Calu3 (cell line): ENCODE measurements at places on chromosomes 1 and 21. TPM values are rescaled to one million over a fixed set of nuclear protein-coding genes. Genes with fewer than 3 reads are reported as not detected.
A peak's percentile ranks its signal among the peaks of the same experiment; 100 is the strongest.

Gene TIAM1
- total RNA-seq: 15.2 and 18.2 TPM in 2 replicates

DNA sequence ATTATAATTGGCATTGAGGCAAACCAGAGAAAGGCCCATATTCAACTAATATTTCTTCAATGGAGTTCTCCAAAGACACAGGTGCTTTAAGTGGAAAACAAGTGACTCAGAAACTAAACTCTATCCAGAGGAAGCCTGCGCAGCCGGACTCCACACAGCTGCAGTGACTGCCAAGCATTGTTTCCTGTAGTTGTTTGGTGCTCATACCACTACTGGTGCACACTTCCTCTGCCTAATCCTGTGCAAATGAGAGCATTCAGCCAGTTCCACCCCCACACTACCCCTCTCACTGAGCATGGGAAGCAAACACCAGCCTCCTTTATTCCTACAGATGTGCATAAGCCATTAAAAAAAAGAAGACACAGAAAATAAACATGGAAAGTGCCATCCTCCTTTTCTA, 102.9 kb downstream of the VAV3 start:
- peaks cover 52% of the 10 kb centered on the region for H3K27me3 ChIP-seq
- DNase-seq: no peak
- no peaks in the 10 kb centered on the region for H3K4me1 ChIP-seq
- no peak overlapping the region for H3K27ac ChIP-seq
- no peak overlapping the region for H3K4me3 ChIP-seq

DNA sequence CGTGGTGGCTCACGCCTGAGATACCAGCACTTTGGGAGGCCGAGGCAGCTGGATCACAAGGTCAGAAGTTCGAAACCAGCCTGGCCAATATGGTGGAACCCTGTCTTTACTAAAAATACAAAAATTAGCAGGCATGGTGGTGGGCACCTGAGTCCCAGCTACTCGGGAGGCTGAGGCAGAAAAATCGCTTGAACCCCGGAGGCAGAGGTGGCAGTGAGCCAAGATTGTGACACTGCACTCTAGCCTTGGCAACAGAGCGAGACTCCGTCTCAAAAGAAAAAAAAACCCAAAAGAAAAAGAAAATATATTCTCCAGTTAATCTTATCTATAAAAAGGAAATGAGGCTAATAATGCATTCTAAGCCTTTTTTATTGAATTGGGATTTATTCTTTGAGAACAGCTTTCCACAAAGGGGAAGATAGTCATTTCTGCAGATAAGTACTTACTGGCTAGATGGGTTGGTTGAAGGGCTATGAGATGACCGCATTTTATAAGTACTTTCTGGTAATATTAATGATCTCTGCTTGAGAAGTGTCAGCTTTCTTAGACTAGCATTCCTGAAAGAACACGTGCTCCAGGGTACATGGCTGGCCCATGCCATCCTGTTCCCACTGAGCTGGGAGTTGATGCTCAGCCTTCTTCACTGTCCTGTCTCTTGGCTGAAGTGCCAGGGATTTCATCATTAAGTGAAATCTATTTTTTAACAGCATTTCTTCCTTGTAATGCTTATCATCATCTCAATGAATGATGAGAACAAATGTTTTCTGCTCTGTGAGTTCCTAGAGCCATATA, 57.9 kb downstream of the SASS6 start:
- no peak overlapping the region for H3K27ac ChIP-seq
- H3K27me3 ChIP-seq: no peaks in the 10 kb centered on the region
- DNase-seq: no peak
- no peaks in the 10 kb centered on the region for H3K4me1 ChIP-seq
- H3K4me3 ChIP-seq: no peak overlapping the region

DNA sequence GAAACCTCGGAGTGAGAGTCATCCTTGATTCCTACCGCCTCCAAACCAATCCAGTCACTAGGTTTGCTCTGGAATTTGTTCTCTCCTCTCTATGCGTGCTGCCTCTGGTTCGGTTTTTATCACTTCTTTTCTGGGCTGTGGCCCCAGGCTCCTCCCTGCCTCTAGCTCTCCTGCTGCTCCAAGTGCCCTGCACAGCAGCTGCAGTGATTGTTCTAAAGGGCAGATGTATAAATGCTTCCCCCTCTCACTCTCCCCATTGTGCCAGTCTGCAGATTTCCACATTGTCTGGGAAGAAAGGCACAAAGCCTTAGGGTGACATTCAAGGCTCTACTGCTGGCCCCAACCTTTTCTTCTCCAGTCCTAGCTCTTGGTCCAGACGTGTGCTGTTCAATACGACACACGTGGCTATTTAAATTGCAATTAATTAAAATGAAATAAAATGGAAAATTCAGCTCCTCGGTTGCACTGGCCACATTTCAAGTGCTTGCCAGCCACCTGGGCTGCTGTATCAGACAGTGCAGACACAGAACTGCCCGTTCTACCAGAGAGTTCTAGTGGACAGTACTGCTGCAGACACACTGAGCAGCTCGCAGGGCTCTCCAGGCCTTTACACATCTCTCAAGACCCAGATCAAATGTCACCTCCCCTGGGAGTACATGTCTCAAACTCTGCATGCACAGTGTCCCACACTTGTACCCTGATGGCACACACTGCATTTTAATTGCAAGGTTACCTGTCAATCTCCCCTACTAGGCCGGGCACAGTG, 12.4 kb downstream of the TRIM62 start:
- H3K27ac ChIP-seq: no peak overlapping the region
- no peaks in the 10 kb centered on the region for H3K36me3 ChIP-seq
- no peaks in the 10 kb centered on the region for H3K4me1 ChIP-seq
- H3K4me3 ChIP-seq: no peak overlapping the region
- H3K27me3 ChIP-seq: no peaks in the 10 kb centered on the region
- DNase-seq: no peak

DNA sequence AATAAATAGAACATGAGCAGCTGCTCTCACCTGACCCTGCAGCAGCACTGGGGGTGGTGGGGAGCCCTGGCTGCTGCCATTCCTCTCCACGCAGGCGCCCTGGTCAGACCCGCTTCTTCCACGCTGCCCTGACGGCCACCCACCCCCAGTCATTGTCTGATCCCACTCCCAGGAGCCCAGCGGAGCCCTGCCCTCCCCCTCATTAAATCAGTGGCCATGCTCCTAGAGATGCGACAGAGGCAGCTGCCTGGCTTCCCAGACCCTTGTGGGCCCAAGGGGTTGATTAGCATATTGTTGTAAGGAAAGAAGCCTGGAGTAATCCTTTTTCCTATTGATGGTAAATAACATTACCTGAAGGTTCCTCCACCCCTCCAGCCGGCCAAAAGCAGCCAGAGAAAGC, 301.5 kb downstream of the RRAGC start:
- DNase-seq: no peak
- H3K4me3 ChIP-seq: no peak overlapping the region
- H3K27me3 ChIP-seq: peaks cover 100% of the 10 kb centered on the region
- H3K36me3 ChIP-seq: no peaks in the 10 kb centered on the region
- H3K27ac ChIP-seq: no peak overlapping the region
- H3K4me1 ChIP-seq: no peaks in the 10 kb centered on the region

Gene KRTAP11-1
- total RNA-seq: not detected in 2 replicates

Gene PADI1
- 2.3 and 4.5 TPM in 2 replicates for total RNA-seq

DNA sequence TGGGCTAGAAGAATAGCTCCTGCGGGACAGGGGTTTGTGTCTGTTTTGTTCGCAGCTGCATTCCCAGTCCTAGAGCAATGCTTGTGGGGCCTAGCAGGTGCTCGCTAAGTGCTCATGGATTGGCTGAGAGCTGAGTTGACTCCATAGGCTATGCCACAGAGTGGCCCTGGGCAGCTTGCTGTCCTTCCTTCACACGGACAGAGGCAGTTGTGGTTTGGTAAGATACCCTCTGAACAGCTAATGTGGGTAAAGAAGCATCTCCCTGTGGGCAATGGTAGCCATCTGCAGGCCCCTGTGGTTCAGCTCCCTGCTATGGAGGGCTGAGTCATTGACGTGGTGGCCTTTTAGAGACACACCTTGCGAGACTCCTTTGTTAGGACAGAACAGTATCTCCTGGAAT, 23.5 kb upstream of the LBR start:
- peaks cover 80% of the 10 kb centered on the region for H3K4me1 ChIP-seq
- no peaks in the 10 kb centered on the region for H3K27me3 ChIP-seq
- peak overlapping the region; percentile 66 for H3K27ac ChIP-seq
- H3K4me3 ChIP-seq: no peak overlapping the region
- peaks cover 36% of the 10 kb centered on the region for H3K36me3 ChIP-seq

GRCh38 chr1:155648207-155649147, 38.5 kb downstream of the MSTO1 start:
- H3K27me3 ChIP-seq: no peaks in the 10 kb centered on the region
- peaks cover 19% of the 10 kb centered on the region for H3K36me3 ChIP-seq
- H3K4me1 ChIP-seq: peaks cover 45% of the 10 kb centered on the region
- H3K4me3 ChIP-seq: peak overlapping the region; percentile 78
- DNase-seq: peak; percentile 63

Gene DISP1
- 2.9 and 4.2 TPM in 2 replicates for total RNA-seq

- H3K4me3 ChIP-seq: no peak overlapping the region
- DNase-seq: peak; percentile 56
- peaks cover 17% of the 10 kb centered on the region for H3K4me1 ChIP-seq
- no peaks in the 10 kb centered on the region for H3K36me3 ChIP-seq
Measured at GRCh38 chr21:17441370-17441769, 71.5 kb upstream of the CXADR start.

DNA sequence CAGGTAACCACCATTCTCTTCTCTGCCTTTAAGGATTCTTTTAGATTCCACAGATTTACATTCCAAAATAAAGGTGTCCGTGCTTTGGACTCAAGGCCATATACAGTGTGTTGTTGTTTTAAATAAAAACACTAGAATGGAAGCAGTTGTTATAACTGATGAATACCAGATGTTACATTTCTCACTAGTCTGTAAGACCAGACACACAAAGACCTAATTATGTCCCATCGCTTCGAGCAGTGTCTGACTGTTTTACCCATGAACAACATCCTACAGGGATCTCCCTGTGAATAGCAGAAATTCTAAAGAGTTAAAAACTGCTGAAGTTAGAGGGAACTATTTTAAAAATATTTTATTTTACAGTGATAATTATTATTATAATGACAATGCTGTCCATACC, 574.7 kb upstream of the ZP4 start:
- H3K27ac ChIP-seq: no peak overlapping the region
- H3K4me3 ChIP-seq: no peak overlapping the region
- DNase-seq: no peak
- H3K4me1 ChIP-seq: peaks cover 7% of the 10 kb centered on the region
- no peaks in the 10 kb centered on the region for H3K36me3 ChIP-seq

GRCh38 chr1:17561561-17561985, 22.1 kb downstream of the ARHGEF10L start:
- H3K4me1 ChIP-seq: peaks cover 55% of the 10 kb centered on the region
- peak; percentile 32 for DNase-seq
- peak overlapping the region; percentile 7 for H3K4me3 ChIP-seq
- H3K36me3 ChIP-seq: peaks cover 16% of the 10 kb centered on the region

DNA sequence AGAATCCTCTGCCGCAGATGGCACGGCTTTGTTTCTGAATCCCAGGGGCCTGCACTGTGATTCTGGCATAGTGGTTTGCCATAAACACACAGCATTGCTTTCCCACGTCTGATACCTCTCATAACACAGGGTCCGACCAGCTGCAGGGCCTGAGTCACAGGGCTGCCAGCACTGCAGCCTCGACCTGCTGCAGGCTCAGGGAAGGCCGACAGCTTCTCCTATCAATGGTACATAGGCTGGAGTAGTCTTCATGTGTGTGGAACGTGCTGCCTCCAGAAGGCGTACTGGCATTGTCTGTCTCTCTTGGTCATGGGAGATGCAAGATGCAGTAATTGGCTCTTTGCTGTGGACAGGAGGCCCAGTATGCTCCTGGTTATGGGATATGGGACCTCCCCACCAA, 53.5 kb upstream of the PDE9A start:
- H3K4me3 ChIP-seq: no peak overlapping the region
- no peaks in the 10 kb centered on the region for H3K36me3 ChIP-seq
- H3K4me1 ChIP-seq: no peaks in the 10 kb centered on the region
- DNase-seq: no peak
- H3K27ac ChIP-seq: no peak overlapping the region

DNA sequence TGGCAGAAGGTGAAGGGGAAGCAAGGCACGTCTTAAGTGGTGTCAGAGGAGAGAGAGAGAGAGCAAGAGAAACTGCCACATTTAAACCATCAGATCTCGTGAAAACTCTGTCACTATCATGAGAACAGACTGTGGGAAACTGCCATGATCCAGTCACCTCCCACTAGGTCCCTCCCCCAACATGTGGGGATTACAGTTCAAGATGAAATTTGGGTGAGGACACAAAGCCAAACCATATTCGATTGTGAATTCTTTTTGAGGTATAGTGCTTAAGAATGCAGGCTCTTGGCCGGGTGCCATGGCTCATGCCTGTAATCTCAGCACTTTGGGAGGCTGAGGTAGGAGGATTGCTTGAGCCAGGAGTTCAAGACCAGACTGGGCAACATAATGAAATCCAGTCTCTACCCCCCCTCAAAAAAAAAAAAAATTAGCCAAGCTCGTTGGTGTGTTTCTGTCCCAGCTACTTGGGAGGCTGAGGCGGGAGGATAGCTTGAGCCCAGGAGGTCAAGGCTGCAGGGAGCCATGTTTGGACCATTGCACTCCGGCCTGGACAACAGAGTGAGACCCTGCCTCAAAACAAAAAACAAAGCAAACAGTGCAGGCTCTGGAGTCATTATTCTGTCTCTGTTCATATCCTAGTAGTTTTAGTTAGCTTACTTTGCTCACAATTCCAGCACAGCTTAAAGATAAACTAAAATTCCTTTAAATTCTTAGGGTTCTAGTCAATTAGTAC, 6.0 kb downstream of the ZCCHC17 start:
- H3K4me3 ChIP-seq: no peak overlapping the region
- H3K27ac ChIP-seq: no peak overlapping the region

DNA sequence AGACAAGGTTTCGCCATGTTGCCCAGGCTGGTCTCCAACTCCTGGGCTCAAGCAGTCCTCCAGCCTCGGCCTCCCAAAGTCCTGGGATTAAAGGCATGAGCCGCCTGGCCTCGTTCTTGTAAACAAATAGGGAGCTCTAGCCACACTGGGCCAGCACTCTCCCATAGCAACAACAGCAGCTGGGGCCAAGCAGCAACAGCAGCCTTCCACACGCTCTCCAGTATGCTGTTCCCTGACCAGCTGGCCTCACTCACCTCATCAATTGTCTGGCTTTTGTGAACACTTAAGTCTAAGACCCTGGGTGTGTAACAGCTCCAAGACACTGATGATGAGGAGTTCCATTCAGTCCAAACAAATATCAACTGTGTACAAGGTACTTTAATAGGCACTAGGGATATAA, 16.9 kb upstream of the GLIS1 start:
- H3K27ac ChIP-seq: no peak overlapping the region
- no peaks in the 10 kb centered on the region for H3K36me3 ChIP-seq
- DNase-seq: no peak
- peaks cover 20% of the 10 kb centered on the region for H3K27me3 ChIP-seq
- H3K4me1 ChIP-seq: no peaks in the 10 kb centered on the region
- no peak overlapping the region for H3K4me3 ChIP-seq

DNA sequence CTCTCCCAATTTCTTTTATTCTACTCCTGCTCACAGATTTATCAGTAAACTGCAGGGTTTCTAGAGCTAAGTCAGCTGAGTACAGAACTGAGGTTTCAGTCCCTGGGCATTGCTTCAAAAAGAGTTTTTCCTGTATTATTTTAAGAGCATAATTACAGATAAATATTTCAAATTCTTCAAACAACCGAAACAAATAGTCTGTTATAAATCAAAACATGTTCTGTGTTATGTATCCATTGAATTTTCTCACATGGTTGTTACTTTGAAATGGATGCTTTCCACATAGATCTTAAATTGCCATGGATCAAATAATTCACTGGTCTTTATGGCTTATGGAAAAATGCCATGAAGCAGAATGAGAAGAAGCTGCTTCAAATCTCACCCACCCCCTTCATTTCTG, 64.5 kb downstream of the LRRC8C start:
- no peaks in the 10 kb centered on the region for H3K36me3 ChIP-seq
- H3K4me3 ChIP-seq: no peak overlapping the region
- no peak overlapping the region for H3K27ac ChIP-seq
- no peak for DNase-seq
- H3K4me1 ChIP-seq: no peaks in the 10 kb centered on the region

Gene CCDC27
- total RNA-seq: not detected in 2 replicates

Gene TMPRSS15
- not detected in 2 replicates for total RNA-seq

Gene TSNAX
- 55.5 and 56.9 TPM in 2 replicates for total RNA-seq
